ENCODE measurements at places on chromosomes 16 and 17.
A peak's percentile ranks its signal among the peaks of the same experiment; 100 is the strongest.

GRCh38 chr16:82888591-82889001, 261.8 kb downstream of the CDH13 start:
- DNase-seq: no peak

DNA sequence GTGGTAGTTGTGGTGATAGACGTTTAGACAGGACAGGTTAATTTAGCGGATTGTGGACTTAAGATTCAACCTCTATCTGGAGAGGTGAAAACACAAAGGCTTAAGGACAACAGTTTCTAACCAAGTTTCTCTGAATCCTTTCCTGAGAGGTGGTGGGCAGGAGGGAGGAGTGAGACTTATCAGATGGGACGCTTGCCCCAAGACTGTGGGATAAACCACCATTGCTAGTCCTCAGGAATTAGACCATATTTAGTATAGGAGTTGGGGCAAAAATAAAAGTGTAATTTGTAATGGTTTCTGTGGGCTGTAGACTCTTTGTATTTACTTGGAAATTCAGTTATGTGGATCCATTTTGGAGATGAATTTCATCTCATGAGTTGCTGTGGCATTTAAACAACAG, 6.6 kb downstream of the PDP2 start:
- no peak for DNase-seq

- no peak for DNase-seq
These were observed 107.6 kb downstream of the ZNF423 start for GRCh38 chr16:49748322-49748721.

DNA sequence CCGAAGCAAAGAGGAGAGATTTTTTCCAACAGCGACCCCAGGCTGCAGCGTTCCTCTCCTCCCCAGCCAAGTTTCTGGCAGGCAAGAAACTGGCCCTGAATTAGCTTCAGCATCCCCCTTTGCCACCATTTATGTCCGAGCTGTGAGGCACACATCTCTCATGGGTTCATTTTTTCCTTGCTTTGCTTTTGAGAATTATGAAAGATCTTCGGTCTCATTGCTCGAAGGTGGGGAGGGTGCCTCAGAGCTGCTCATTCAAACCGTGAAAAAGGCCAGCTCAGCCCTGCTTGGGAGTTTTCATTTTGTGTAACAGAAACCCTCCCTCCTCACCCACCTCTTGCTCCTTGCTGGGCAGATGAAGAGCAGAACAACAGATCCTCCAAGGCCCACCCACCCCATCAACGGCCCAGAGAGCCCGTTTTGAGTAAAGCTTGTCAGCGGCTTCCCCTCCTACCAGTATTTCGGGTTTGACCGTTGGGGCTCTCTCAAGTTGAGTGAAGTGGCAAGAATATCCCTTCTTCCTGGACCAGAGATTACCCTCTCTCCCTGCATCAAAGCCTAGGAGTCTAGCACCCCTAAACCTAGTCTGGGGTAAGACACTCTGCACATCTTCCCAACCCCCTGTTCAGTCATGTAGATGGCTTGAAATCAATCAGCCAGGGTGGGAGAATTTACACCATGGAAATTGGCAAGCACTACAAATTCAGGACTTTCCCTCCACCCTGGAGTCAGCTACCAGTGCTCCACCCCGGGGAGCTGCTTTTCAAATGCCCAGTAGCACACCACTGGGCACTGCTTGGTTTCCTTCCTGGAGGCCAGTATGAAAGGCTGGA, 1.8 kb downstream of the CCR7 start:
- no peak for DNase-seq

- DNase-seq: peak; percentile 67
These were observed 21.2 kb upstream of the TAOK1 start for GRCh38 chr17:29368926-29369325.

GRCh38 chr17:8776881-8777280, 18.5 kb upstream of the SPDYE4 start:
- DNase-seq: no peak

GRCh38 chr16:67673712-67674580, 7.3 kb downstream of the C16orf86 start:
- no peak for DNase-seq

GRCh38 chr17:17725752-17726457, 44.6 kb downstream of the RAI1 start:
- DNase-seq: no peak

GRCh38 chr17:70552230-70552981, 383.1 kb downstream of the KCNJ2 start:
- peak; percentile 17 for DNase-seq

- DNase-seq: peak; percentile 89
These were observed 13.2 kb downstream of the SREBF1 start for GRCh38 chr17:17823433-17824118.

GRCh38 chr17:3970668-3971067, 6.4 kb upstream of the ATP2A3 start:
- no peak for DNase-seq

- DNase-seq: no peak
These were observed 6.8 kb upstream of the ACSM1 start for GRCh38 chr16:20704281-20704680.

GRCh38 chr16:65494080-65494479, 372.2 kb upstream of the CDH11 start:
- DNase-seq: no peak

GRCh38 chr16:29011112-29011511, 26.3 kb downstream of the LAT start:
- no peak for DNase-seq

DNA sequence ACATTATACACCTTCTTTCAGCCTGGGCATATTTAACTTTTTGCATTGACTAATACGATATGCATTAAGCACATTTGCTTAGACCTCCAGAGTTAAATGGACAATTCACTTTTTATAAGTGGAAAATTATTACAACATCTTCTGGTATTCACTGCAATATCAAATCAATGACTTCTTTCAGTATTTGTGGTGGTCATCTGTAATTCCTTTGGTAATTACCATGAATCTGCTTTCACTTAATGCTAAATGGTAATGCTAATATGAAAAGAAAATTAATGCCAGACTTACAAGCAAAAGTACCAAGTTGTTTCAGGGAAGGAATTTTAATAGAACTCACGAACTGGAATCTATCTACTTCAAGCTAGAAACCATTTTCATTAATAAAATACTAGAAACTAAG, 6.4 kb downstream of the GPATCH8 start:
- DNase-seq: no peak

DNA sequence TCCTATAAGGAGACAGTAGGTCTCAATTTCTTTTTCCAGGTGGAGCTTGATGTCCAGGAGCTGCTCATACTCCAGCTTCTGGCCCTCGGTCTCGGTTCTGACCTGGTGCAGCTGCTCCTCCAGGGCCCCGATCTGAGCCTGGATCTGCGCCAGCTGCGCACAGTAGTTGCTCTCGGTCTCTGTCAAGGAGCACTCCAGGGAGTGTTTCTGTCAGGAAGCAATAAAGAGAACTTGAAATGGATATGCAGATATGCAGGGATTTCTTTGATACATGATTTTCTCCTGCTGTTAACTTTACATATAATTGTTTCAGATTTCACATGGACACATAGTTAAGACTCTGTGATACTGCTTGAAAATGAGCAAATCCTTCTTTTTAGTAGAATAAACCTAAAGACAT, 4.7 kb downstream of the KRT25 start:
- DNase-seq: no peak

DNA sequence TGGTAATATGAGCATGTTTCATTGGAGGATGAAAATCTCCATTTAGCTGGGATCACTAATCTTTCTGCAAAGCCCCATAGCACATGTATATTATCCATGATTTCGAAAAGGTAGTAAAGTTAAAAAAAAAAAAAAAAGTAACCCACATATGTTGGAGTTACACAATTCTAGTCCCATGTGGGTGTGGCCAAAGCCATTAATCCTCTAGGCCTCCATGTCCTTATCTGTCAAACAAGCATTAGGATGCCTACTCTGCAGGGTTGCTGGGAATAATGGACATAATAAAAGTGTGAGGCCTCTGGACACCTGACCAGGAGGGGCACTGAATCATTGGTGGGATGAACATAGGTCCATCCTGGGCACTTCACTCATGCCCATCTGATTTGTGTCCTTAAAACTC, 29.2 kb upstream of the VAT1L start:
- DNase-seq: no peak

- DNase-seq: no peak
These were observed 9.5 kb downstream of the SPNS2 start for GRCh38 chr17:4508207-4508606.

- DNase-seq: no peak
These were observed 178.5 kb upstream of the TBX2 start for GRCh38 chr17:61221181-61221580.

DNA sequence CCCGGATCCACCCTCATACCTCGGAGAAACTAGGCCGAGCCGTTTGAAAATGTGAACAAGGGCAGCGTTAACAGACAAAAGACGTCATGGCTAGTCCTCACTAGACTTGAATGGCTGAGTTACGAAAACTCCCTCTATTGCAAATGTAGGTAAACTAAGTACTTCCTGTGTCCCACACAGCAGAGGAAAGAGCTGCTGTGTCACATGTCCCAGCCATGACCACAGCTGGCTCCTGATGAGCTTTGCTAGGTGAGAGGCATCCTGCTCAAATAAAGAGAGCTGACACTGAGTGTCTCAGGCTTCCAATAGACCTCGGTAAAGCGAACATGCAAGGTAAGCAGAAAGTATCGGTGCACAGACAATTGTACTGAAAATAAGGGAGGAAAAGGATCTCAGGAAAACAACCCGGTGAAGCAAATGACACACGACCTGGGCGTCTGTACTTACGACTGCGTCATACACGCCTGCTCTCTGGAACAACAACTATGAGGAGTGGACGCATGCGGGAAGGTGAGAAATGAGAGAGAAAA, 26.0 kb downstream of the TMEM204 start:
- DNase-seq: no peak

DNA sequence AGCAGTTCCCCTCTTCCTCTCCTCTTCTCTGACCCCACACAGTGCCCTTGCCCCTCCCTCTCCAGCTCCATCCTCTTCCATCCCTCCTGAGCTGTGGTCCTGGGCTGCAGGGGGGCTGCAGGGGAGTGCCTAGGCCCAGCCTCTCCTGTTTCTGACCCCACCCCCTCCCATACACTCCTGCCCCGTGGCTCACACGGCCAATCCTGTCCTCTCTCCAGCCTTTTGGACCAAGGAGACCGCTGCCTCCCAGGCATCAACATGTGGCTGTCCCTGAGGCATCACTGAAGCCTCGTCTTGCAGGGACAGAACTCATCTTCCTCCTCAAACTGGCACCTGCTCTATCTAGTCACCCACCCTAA, 6.7 kb downstream of the CLUH start:
- DNase-seq: no peak

DNA sequence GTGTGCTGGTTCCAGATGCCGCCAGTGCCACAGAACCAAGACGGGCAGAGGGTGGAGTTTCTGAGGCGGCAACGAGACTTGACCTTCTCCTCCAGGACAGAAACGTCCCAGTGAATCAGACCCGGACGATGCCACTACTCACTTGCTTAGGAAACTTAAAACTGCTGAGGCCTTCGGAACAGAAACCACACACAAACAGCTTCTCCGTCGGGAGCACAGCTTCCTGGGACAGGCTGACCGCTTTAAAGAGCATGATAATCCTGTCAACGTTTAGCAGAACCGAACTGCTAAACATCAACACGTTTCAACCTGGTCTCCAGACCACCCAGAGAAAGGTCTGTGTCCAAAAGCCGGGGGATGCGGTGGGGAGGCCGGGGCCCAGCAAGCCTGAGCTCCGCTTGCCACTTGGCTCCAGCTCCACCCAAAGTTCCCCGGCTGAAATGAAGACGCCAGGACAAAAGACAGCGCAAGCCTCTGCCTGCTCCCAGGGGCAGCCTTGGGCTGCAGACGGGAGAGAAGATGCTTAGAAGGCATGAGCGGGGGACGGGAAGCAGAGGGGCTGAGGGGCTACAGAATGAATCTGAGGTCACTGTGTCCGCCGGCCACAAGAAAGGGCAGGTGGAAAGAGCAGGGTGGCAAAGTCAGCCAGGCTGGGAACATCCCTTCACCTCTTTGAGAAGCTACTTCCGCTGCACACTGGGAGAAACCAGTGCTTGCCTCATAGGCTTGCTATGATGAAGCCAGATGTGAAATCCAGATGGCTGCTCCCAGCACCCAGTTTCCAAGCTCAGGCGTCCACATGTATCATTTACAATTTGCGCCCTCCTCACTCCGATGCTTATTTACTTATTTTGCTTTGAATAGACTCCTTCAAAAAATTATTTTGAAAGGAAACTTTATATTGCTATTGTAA, 69.0 kb downstream of the MRM3 start:
- no peak for DNase-seq

GRCh38 chr17:61477204-61477834, 25.1 kb downstream of the TBX4 start:
- no peak for DNase-seq

- DNase-seq: no peak
These were observed 181.3 kb downstream of the CDH13 start for GRCh38 chr16:82808036-82808435.

DNA sequence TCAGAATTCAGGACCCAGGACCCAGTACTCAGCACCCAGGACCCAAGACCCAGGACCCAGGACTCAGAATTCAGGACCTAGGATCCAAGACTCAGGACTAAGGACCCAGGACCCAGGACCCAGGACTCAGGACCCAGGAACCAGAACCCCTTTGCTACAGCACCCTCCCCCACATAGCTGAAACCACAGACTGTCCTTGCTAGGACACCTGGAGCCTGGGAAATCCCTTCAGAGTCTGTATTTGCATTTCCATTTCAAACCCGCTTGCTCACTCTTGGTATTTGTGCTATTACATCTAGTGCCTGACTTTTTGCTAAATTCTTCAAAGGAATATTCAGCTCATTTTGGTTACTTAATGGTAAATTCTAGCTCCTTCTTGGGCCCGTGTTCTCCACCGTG, 275.8 kb upstream of the MAF start:
- no peak for DNase-seq

- DNase-seq: no peak
These were observed 87.7 kb downstream of the ENGASE start for GRCh38 chr17:79162012-79162963.

GRCh38 chr17:45677770-45678169, 106.3 kb upstream of the CRHR1 start:
- DNase-seq: no peak

DNA sequence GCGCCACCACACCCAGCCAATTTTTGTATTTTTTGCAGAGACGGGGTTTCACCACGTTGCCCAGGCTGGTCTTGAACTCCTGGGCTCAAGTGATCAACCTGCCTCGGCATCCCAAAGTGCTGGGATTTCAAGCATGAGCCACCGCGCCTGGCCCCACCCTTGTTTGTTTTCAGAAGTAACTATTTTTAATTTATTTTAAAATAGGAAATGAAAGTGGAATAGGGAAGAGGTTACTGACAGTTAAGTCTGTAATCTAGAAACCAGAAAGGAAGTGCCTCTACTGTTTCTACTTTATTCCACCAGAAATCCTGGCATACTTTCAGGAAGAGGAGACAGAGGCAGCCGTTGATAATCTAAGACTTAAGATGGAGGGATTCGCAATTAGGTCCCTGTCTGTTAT, 225.6 kb downstream of the TANC2 start:
- DNase-seq: no peak

GRCh38 chr16:68450741-68451255, 2.5 kb upstream of the SMPD3 start:
- DNase-seq: no peak

- no peak for DNase-seq
These were observed 11.1 kb downstream of the DEXI start for GRCh38 chr16:10931134-10931533.
